Activated naive CD4-positive, alpha-beta T cell treated with Interleukin-2 at 50 U/mL for 16 hours (primary cell): ENCODE measurements at places on chromosomes 6 and 20.

DNA sequence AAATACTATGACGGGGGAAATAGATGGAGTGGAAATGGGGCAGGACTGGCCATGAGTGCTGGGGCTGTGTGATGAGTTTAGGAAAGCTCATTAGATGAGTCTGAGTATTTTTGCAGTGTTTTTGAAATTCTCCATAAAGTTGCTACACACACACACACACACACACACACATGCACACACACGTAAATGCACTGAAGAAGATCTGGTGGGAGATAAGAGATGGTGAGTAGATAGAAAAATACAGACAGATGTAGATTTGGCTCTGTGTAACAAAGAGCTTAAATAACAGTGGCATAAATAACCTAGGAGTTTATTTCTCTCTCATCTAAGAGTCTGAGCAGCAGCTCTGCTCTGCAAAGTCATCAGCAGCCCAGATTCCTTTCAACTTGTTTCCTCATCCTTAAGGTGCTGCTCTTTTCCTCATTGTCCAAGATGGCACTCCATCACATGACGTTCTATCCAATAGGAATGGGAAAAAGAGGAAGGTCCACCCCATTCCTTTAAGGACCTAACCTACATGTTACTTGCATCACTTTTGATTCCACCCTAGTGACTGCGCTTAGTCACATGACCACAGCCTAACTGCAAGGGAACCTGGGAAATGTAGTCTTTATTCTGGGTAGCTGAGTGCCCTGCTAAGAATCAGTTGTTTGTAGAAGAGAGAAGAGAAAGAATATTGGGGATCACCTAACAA is 76.4 kb downstream of the EYA2 start:
- DNase-seq, result no peak

- no peak for DNase-seq
Observed at GRCh38 chr6:1625794-1626435, 16.2 kb downstream of the FOXC1 start.

GRCh38 chr6:62202078-62202477 is 83.9 kb downstream of the KHDRBS2 start:
- no peak for DNase-seq

GRCh38 chr6:116059713-116060571 is 749 bp downstream of the FRK start:
- no peak for DNase-seq

GRCh38 chr20:41167481-41168253 is 30.3 kb downstream of the PLCG1 start:
- DNase-seq, result no peak

DNA sequence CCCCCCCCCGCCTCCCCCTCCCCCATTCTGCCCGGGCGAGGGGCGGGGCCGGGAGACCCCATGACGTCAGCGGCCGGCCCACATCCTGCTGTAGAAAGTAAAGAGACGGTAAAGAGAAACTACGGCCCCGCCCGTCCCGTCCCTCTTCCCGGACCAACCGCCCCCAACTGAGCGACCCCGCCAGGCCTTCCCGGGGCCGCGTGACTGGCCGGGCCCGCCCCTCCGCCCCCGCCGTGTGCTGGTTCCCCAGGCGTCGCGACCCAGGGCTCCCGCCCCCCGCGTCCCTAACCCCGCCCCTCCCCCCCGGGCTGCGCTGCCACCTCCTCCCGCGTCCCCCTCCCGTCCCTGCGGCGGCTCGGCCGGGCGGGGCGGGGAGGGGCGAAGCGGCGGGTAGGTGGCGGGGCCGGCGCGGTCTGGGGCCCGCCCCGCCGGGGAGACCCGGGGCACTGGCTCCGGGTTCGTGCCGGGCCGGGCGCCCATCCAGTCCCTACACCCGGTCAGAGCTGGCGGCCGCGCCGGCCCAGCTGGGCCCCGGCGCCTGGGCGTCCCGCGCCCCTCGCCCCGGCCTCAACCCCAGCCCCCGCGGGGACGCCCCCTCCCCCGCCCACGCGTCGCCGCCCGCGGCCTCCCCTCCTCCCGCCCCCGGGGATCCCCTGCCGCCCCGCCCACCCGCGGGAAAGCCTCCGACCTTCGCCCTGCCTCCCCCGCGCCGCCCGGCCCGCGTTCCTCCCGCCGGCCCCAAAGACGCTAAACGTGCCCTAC is 655 bp upstream of the HIVEP1 start:
- DNase-seq, result peak; percentile 97

DNA sequence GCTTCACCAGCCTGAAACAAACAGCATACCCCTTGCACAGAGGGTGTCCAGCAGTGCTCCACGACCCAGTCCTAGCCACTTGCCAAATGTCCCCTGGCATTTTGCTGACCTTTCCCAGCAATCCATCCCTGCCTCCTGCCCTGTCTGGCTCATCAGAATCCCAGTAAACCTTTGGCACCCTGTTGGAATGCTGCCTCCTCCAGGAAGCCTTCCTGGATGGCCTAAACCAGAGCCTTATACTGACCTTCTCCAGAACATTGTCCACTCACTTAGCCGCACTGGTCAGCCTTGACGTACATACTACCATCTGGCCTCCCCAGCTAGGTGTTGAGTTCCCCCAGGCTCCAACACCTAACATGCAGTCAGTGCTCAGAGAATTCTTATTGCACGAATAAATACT is 2.0 kb upstream of the PACSIN1 start:
- no peak for DNase-seq

DNA sequence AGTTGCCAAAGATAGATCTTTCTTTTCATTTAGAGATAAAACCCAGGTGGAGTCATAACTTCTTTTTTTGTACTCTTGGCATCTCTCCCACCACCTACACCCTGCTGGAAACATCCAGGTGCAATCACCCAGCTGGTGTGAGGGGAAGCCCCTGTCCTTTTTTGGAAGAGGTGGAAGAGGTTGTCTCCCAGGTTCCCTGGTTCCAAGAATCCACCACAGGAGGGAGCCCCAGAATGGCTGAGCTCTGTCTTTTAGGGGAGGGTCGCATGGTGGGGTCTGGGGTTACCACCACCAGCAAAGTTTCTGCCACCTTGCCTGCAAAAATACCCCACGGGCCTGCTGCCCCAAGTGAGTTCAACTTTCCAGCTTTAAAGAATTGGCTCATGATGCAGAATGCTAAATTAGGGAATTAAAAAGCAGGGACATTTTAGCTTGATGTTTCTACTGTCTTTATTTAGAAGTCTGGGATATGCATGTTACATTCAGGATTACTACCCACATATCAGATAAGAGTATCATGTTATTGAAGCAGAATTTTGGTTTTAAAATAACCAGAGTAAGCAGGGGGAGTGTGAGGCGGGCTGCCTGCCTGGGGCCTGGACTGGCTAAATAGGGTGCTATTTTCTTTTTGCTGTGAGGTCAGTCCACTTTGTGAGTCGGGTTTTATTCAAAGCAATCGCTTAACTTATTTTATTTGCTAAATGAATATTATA is 11.0 kb downstream of the SMOC2 start:
- DNase-seq, result no peak

GRCh38 chr6:42301986-42302385 is 84.3 kb upstream of the MRPS10 start:
- DNase-seq, result no peak

- no peak for DNase-seq
Observed at GRCh38 chr20:58235010-58235409, 6.6 kb upstream of the ANKRD60 start.

- DNase-seq, result no peak
Observed at GRCh38 chr20:46260480-46260879, 47.8 kb downstream of the CDH22 start.

DNA sequence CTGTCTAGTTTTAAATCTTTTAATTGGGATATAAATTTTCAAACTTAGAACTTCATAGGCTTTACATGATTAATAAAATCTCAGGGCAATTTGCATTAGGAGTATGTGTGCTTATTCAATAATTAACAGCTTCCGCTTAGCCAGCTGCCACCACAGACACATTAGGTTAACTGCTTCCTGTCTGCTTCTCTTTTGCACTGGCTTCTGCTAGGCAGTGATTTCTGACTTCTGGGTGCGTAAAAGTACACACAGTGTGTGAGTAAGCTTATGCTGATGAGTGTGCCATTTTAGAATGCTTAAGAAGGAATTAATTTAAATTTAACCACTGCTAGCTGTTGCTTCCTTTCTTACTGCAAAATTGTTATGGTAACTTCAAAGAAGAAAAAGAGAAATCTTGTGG is 73.9 kb downstream of the F13A1 start:
- DNase-seq, result no peak

GRCh38 chr6:114718716-114719270 is 376.0 kb upstream of the HS3ST5 start:
- no peak for DNase-seq

GRCh38 chr20:34581341-34582184 is 23.0 kb downstream of the MAP1LC3A start:
- DNase-seq, result peak; percentile 10

- DNase-seq, result no peak
Observed at GRCh38 chr6:137692806-137693205, 174.3 kb upstream of the TNFAIP3 start.

DNA sequence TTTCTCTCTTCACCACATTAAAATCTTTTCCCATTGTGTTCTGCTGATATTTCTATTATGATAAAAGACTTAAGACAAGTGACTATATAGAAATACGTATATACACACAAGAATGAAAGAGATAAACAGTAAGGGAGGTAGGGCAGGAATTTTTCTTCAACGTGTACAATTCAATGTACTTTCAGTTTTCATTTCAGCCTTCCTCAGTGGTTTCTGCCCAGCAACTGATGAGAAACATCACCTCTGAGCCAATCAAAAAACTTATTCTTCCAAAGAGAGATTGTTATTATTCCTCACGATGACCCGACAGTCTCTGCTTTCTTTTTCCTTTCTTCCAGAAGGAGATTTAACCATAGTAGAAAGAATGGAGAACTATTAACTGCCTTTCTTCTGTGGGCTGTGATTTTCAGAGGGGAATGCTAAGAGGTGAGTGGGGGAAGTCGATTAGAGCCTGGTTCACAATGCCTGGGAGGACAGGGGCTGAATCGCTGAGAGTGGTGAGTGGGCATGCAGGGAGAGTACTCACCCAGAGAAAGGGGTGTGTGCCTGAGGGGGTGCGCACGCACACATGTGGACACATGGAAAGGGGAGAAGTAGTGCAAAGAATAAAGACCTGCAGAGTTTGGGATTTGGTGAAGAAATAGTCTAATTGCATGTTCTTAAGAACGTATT is at the start of gene BTN3A1:
TSS of gene BTN3A1 (plus strand) at position 289 of the 672 bp plus-strand sequence. CDS start 3,289 bp downstream, outside the sequence.
- DNase-seq, result peak; percentile 74

- DNase-seq, result no peak
Observed at GRCh38 chr6:56483929-56484328, 158.8 kb downstream of the DST start.

DNA sequence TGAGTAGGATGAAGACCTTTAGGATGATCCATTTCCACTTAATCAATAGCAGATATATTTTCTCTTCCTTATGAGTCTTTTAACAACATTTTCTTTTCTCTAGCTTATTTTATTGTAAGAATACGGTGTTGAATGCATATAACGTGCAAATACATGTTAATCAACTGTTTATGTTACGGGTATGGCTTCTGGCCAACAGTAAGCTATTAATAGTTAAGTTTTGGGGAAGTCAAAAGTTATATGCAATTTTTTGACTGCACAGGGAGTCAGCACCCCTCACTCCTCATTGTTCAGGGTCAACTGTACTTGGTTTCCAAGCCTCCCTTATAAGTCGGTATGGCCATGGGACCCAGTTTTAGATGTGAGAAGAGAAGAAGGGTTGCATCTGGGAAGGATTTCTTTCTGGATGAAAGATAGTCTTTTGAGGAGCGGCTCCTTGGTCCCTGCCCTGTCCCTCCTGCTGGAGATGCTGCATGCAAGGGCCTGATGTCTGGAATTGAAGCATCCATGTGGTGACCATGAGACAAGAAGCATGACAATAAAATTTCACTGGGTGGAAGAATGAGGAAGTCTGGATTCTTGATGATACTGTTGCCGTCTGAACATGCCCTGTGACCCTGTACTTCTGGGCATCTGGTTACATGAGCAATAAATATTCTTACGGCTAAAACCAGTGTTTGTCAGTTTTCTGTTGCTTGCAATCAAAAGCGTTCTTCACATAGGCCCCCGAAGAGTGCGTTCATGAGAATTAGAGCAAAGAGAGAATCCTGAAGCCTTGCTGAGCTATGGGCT is 194.7 kb upstream of the PMEPA1 start:
- DNase-seq, result no peak

GRCh38 chr6:71290611-71291010 is 2.0 kb downstream of the OGFRL1 start:
- no peak for DNase-seq
